ENCODE measurements at places on chromosomes 16 and 17. TPM values are rescaled to one million over a fixed set of nuclear protein-coding genes. Genes with fewer than 3 reads are reported as not detected.

DNA sequence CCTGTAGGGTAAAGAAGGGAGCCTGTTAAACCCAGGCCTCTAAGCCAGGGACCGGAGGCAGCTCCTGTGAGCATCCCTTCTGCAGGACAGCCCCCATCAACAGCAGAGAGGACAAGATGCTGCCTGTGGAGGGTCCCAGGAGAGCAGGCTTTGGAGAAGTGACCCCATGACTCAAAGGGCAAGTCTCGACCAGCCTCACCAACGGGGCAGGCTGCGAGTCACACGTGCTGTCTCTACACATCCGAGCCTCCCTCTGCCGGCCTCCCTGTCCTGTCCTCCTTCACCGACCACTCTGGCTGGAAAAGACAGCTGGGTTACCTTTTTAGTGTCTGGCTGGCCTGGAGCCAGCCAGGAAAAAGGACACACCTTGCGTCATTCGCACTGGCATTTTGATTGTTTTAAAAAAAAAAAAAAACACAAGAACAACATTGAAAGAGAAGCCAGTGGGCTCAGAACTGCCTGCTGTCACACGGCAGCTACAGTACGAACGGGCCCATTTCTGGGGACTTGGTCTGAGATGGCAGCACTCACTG is 74.5 kb upstream of the RCVRN start:
- H3K36me3 ChIP-seq, result no peaks in the 10 kb centered on the region
- no peaks in the 10 kb centered on the region for H3K4me1 ChIP-seq
- peaks cover 6% of the 10 kb centered on the region for H3K27me3 ChIP-seq
- no peak overlapping the region for H3K4me3 ChIP-seq

GRCh38 chr16:31453255-31454204 is 5.8 kb upstream of the ARMC5 start:
- H3K27ac ChIP-seq, result peak overlapping the region; percentile 71
- peaks cover 66% of the 10 kb centered on the region for H3K4me1 ChIP-seq
- peak; percentile 81 for DNase-seq

DNA sequence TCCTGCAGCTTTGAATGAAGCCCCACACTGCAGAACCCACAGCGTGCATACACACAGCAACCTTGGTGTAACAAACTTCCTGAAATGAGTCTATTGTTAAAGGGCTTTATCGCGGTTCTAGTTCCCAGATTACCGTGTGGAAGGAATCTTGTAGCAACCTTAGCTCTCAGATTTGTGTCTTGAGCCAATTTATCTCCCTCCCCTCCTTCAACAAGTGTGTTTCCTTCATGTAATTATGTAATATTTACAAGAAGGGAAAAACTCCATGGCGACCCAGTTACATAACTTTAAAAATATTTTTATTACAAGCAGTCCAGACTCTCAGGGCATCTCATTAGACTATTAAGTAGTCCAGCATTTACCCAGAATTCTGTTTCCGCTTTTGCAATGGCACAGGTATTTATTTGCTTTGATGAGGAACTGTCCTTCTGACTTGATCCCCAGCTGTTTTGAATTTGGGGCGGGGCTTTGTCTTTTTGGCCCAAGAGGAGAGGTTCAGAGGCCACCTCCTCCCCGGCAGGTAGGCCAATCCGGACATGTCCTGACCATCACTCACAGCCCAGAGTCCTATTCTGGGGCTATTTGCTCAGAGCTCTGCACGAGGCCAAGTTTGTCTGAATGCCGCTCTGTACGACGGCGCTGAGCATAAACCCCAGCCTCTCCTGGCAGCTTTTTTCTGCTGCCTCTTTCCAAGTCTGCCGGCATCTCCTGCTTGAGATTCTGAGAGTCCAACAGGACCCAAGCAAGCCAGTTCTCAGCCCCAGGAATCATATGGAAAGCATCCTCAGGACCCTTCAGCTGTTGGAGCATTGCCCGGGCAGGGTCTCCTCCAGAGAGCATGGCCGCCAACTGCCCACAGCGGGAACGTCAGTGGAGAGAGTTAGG is 35.6 kb downstream of the CLEC16A start:
- peaks cover 3% of the 10 kb centered on the region for H3K4me1 ChIP-seq
- H3K36me3 ChIP-seq, result peaks cover 62% of the 10 kb centered on the region
- no peak overlapping the region for H3K27ac ChIP-seq
- no peak overlapping the region for H3K4me3 ChIP-seq
- no peak for DNase-seq
- no peaks in the 10 kb centered on the region for H3K27me3 ChIP-seq

DNA sequence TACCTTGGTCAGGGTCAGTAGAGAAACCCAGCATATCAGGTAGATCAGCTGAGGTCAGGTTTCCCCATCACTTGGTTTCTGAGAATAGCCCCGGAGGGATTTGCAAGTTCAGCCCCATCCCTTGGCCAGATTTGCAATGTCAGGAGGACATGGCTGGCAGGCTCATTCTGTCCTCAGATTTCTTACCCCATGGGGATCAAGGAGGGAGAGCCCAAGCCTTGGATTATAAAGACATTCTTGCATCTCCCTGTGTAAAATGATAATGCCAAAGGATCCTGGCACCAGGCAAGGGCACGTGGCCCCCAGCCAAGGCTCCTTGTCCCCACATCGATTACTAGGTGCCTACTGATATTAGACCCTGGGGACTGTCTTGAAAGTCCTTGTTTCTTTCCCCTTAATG is 53.2 kb downstream of the MYH3 start:
- no peak overlapping the region for H3K27ac ChIP-seq
- DNase-seq, result no peak
- H3K4me3 ChIP-seq, result no peak overlapping the region
- H3K4me1 ChIP-seq, result no peaks in the 10 kb centered on the region
- H3K36me3 ChIP-seq, result no peaks in the 10 kb centered on the region

- H3K27me3 ChIP-seq, result no peaks in the 10 kb centered on the region
- H3K36me3 ChIP-seq, result no peaks in the 10 kb centered on the region
- no peak overlapping the region for H3K4me3 ChIP-seq
- H3K27ac ChIP-seq, result no peak overlapping the region
- H3K4me1 ChIP-seq, result peaks cover 12% of the 10 kb centered on the region
Observed at GRCh38 chr16:48126801-48127644, 28.8 kb downstream of the ABCC12 start.

Gene GUCY2D
- not detected for total RNA-seq

Gene PABPN1L
- 0.29 TPM for total RNA-seq
